ENCODE measurements at places on chromosomes 13 and 19.

DNA sequence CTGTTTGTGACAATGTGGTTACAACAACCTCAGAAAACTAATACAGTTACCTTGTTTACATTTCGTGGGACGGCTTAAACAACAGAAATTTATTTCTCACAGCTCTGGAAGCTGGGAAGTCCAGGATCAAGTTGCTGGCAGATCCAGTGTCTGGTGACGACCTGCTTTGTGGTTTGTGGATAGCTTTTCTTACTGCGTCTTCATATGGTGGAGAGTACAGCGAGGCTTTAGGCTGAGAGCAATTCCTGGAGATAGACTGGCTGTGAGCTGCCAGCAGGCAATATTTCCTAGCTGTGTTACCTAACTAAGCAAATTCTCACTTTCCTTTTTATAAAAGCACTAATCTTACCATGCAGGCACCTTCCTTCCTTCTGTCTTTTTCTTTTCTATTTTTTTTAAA lies 1203.5 kb upstream of the PRR20A start:
- DNase-seq = no peak

DNA sequence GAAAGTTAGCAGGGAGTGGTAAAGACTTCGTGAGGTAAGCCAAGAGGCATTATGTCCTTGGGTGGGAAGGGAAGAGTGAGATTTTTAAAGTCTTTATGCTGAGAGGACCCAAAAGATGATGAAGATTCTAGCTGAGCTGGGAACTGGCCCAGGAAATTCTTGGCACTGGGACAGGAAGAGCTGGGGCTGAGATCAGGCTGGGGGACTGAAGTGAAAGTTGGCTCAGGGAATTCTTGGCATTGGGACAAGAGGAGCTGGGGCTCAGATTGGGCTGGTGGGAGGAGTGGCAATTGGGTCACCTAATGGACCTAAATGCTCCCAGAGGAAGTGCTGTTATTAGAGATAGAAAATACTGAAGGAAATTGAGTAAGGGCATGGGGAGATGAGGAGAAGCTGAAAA lies 8.8 kb downstream of the SCEL start:
- DNase-seq = no peak

DNA sequence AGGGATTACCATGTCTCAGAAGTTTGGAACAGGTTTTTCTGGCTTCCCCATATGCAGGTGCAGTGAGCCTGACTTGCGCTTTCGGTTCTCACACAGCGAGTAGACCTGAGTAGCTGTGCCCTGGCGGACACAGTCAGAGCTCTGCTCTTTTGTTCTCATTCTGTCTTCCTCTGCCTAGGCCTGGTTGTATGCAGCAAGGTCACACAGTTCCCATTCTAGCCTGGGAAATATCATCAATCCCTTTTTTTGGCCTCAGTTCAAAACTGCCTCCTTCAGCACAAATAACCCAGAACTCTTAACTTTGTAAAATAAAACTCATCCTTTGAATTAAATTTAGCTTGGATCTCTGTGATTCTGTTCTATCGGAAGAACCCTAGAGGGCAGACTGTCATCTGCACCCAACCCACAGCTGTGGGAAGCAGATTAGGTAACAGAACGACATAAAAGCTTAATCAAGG lies 10.2 kb downstream of the OXGR1 start:
- no peak for DNase-seq

- no peak for DNase-seq
These were observed 58.9 kb upstream of the GJB6 start for GRCh38 chr13:20291037-20291436.

GRCh38 chr13:110023729-110024644 lies 237.6 kb upstream of the IRS2 start:
- no peak for DNase-seq

DNA sequence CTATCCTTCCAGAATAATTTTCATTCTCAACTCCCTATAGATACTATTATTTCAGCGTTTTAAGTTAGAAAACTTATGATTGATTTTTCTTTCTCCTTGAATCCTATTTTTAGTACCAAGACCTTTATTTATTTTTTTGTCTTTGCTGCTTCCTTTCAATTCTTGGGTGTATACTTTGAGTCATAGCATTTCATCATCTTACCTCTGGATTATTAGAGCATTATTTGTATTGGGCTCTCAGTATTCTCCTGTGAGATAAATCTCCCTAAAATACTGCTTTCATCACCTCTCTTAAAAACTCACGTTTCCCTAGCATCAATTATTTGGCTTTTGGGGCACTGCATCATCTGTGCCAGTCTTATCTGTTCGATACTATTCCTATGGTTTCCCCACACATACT lies 222.8 kb downstream of the POSTN start:
- DNase-seq = no peak

DNA sequence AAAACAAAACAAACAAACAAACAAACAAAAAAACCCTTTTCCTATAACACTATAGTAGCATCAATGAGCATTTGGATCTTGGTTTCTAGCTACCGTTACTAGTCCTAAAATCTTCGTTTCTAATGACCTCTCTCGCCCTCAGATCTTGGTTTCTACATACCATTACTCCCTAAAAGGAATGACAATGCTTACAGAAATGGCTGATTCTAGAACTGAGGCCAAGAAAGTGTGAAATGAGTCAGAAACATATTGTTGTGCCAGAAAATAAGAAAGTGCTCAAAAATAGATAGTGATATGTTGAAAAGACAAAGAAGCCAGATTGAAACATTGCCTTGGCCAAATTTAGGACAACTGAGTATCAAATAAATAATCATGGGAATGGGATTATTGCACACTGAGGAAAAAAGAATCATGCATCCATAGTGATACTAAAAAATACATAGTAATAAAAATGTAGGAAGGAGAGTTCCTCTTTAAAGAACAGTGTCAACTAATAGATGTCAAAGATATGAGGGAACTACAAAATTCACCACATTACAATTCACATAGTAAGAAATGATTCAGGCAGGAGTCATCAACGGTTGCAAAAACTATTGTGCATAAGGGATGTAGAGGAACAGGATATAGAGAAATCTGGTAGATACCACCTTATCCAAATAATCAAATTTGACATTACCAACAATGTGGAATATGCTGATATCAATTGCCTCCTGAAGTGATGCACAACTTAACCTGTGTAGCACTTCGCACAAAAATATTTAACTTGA lies 386.6 kb downstream of the DIAPH3 start:
- DNase-seq = no peak

DNA sequence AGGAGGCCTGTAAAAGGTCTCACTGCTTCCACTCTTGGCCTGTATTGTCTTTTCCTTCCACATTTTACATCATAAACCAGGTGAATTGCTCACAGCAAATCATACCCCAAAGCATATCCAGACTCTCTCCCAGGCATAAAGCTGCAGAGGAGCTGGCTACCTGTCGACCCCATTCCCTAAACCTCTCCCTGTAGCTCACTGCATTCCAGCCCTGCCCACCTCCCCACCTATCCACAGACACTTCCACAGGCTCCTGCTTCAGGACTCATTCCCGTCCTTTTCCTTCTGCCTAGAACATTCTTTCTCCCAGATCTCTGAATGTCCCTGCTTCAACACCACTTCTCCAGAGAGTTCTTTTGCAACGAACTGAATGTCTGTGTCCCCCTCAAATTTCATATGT lies 46.4 kb upstream of the STARD13 start:
- no peak for DNase-seq

- DNase-seq = no peak
These were observed 385.2 kb downstream of the PCDH20 start for GRCh38 chr13:61030445-61030844.

DNA sequence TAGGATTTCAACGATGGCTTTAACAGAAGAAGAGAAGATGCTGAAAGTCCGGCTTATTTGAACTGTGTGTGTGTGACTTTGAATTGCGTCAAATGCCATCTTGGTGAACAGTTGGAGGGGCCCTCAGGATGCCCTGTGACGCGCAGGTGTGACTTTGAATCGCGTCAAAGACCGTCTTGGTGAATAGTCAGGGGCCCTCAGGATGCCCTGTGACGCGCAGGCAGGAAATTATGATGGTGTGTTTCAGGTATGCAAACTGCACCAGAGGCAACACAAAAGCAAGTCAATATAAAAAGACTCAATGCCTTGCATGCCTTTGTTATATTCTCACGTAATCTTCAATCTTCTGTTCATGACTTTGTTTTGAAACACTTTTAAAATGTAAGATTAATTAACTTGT lies 29.2 kb downstream of the ATP11A start:
- no peak for DNase-seq

DNA sequence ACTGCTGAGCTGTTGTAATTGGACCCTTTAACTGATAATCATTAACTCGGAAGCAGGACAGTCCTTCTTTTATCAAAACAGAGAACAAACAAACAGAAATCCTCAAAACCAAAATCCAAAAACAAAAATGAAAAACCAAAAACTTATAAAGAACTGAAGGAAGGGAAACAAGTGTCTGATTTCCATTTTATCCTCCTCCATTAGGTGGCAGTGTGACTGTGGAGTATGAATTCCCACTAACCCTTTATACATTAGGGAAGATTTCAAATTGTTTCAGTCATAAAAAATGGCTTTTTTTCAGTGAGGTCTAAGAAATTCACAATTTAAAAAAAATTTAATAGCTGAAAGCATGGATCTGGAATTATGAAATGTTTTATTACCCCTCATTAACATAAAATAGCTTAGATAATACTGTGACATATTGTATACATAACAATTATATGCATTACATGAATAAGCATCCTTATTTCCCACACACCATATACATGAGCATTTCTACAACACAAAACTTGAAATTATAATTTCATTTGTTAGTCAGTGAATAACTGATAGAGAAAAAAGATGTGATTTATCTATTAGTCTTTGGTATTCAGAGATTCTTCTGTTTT lies 1074.3 kb upstream of the PCDH9 start:
- DNase-seq = no peak

DNA sequence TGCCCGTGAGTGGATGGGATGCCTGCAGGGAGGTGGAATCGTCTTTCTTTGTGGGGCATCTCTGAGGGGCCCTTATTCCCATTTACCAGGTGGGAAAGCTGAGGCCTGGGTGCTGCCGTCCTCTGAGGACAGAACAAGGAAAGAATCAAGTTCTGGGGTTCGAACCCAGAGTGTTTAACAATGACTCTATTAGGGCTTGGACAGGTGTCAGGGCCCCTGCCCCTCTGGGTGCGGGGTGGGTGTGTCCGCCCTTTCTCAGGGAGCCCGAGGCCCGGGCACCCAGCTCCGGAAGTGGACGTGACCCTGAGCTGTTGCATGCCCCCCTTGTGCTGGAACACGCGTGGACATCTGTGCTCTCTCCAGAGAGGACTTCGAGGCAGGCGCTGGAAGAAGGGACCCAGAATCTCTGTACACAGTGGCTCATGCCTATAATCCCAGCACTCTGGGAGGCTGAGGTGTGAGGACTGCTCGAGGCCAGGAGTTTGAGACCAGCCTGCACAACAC lies 10.8 kb downstream of the NDUFA11 start:
- DNase-seq = no peak

GRCh38 chr13:72537395-72537780 lies 190.0 kb downstream of the MZT1 start:
- DNase-seq = no peak

DNA sequence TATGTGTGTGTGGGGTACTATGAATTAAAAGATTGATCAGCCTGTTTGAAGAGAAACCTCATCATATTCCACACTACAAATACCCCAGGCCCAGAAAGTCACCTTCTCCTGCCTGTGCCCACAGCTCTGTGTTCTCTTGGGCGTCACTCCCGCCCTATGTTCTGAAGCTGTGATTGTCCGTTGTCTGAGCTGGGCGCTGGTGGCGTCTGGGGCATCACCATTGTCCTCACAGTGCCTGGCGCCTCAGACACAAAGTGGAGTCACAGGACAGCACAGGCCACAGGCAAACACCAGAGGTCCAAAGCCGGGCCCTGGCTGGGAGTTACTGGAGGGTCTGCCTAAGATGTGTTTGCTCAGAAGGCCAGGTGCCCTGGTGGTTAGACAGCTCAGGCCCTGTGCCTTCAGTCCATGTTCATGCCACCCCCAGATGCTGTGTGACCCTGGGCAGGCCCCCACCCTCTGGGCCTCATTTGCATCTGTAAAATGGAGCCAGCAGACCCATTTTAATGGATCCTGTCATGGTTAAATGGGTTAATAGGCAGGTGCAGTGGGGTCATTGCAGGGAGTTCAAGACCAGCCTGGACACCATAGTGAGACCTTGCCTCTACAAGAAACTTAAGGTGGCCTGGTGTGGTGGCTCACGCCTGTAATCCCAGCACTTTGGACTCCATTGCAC lies 34.5 kb downstream of the DNM2 start:
- DNase-seq = no peak

DNA sequence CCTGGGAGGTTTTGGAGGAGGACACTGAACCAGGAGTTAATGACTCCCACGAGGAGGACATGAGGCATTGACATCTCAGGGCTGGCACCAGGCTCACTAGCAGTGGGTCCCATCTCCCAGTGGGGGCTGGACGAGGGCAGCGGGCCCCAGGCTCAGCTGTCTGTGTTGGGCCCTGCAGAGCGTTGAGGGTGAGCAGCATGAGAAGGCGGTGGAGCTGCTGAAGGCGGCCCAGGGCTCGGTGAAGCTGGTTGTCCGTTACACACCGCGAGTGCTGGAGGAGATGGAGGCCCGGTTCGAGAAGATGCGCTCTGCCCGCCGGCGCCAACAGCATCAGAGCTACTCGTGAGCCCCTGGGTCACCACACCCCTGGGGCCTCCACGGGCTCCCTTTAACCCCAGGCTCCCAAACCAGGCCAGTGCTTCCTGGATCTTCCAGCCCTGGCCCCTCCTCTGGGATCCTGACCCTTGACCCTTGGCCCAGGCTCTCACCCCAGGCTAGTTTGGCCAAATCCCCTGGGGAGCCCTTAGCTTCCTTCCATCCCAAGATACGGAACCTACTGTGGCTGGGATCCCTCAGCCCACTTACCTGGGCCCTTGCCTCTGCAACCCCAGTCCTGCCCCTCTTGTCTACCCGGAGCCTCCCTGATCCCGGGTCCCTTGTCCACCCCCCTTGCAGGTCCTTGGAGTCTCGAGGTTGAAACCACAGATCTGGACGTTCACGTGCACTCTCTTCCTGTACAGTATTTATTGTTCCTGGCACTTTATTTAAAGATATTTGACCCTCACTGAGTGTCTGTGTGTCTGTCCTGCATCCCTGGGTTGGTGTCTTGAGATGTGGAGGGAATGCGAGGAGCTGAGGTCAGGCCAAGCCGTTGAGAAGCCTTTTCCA lies 1.0 kb downstream of the C19orf73 start:
- no peak for DNase-seq

GRCh38 chr13:100541897-100542825 lies 46.4 kb downstream of the GGACT start:
- DNase-seq = no peak

- DNase-seq = no peak
These were observed 39.1 kb downstream of the LYL1 start for GRCh38 chr19:13063461-13064091.
